Hepatocyte (in vitro differentiated cells): ENCODE measurements at places on chromosomes 7 and 10.
A peak's percentile ranks its signal among the peaks of the same experiment; 100 is the strongest.

DNA sequence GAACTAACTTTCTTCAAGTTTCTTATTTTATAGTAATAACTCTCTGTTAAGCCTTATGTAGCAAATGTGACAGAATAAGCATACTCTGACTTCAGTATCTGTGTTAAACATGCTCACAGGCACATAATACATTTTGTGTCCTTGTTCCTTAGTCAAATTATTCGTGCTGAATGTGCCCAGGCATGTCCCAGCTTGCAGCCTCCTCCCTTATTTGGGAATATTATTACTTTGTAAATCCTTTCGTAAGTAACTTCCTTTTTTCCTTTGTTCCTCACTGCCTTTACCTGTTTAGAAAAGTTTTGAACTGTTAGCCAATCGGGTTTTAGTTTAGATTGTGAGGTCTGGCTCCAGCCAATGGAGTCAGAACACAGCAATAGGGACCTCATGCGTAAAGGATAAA lies 46.9 kb downstream of the GALNT11 start:
- no peak for DNase-seq

DNA sequence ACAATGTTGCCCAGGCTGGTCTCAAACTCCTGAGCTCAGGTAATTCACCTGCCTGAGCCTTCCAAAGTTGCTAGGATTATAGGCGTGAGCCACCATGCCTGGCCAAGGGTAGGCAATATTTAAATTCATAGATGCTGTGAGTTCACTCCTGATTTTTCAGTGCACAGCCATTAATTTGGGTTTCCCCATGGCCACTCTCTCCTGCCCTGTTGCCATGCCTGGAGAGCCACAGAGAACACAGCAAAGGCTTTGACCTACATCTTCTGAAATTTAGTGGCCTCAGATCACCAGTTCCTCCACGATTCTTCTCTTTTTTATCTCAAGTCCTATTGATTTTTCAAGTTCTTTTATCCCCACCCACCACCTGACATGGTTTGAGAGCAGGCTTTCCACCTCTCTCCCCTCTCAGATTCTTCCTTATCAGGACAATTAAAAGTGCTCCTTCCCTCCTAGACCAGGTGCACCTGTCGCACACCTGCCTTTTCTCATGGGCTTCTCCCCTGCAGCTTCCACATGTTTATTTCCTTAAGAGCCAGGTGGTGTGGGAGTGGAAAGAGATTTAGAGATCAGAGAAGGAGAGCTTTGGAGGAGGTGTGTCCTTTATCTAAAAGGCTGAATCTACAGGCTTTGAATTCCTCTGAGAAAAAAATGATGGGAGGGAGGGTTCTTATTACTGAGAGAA lies 123.8 kb downstream of the ADRA2A start:
- DNase-seq, result no peak

DNA sequence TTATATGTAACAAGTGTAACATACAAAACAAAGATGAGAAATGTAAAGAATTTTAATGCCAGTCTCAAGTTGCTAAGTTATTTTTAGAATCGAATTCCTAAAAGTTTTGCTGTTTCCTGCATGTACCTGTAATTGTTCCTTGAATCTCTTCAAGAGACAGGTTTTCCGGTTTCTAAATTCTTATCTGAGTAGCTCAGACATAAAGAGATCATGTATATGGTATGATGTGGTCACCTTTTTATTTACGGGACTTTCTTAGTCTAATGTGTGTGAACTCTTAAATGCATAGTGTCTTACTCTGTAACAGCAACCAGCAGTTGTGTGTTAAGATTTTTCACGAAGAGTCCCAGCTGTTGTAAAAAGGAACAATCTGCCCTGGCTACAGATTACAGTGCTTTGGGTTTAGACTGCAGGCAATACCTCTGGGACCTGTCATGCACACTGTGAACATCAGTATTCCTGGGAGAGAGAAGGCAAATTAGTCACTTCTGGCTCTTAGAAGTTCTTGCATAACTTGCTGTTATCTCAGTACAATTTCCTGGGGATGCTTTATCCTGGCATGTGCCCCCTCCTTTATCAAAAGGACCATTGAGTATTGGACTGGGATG lies 263.4 kb downstream of the BICC1 start:
- DNase-seq, result no peak

GRCh38 chr10:88996927-88997326 lies 6.3 kb downstream of the FAS start:
- no peak for DNase-seq

DNA sequence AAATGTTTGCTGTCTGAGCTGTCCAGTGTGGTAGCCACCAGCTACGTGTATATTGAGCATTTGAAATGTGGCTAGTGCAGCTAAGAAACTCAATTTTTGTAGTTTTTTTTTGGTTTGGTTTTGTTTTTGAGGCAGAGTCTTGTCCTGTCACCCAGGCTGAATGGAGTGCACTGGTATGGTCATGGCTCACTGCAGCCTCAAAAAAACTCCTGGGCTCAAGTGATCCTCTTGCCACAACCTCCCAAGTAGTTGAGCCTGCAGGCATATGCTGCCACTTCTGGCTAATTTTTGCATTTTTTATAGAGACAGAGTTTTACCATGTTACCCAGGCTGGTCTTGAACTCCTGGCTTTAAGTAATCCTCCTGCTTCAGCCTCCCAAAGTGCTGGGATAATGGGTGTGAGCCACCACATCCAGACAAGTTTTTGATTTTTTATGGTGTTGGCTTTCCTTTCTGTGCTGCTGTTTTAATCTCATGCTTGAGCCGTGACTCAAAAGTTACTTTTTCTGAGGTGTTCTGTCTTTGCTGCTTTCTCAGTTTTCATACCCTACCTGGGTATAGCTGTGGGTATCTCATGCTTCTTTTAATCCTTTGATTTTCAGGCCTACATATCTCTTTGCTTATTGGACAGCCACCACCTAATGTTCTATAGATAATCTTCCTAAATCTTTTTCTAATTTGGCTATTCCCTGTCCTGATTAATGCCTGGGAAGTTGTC lies 16.0 kb downstream of the WAC start:
- DNase-seq, result no peak

GRCh38 chr10:113583571-113583970 lies 30.7 kb downstream of the HABP2 start:
- no peak for DNase-seq

DNA sequence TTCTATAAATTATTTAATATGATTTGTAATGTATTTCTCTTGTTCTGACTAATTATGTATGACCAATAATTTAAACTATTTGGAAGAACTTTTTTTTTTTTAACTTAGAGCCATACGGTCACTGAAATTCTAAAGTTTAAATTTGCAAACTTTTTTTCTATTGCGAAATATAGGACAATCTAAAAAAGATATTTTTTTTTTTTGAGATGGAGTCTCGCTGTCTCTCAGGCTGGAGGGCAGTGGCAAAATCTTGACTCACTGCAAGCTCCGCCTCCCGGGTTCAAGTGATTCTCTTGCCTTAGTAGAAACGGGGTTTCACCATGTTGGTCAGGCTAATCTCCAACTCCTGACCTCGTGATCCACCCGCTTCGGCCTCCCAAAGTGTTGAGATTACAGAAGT lies 130.5 kb downstream of the CPED1 start:
- no peak for DNase-seq

GRCh38 chr10:93034426-93034825 lies 26.2 kb upstream of the CYP26C1 start:
- no peak for DNase-seq

DNA sequence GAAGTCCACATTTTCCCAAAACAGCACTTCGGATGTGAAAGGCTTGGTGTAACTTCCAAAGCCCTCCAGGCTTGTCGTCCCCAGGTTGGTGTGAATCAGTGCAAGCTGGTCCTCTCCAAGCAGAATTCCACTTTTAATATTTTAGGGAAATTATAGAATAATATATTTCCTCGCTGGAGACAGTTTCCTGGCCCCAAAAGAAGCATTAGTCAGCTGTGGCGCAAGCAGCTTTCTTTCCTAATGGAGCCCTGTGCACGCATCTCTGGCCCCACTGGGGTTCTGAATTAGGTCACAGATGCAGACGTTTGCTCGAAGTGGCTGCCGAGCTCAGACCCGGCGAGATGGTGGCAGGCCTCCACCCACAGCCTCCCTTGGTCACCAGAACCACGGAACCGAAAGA lies 33.3 kb upstream of the MNX1 start:
- no peak for DNase-seq

- DNase-seq, result peak; percentile 50
These were observed 40.8 kb downstream of the PRPS1L1 start for GRCh38 chr7:17986851-17987250.

DNA sequence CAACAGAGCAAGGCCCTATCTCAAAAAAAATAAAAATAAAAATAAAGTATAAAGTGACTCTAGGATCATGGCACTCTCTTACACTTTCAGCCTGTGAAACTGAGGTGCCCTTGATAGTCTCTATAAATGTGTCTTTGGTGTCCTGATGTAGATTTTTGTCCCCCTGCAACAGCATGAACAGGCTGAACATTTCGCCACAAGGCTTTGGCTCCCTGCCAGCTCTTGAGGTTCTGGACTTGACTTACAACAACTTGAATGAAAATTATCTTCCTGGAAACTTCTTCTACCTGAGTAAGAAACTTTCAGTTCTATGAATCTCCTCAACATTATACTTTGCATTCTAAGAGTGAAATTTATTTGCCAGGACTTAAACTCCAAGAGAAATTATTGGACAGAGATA lies 48.1 kb upstream of the BMS1 start:
- no peak for DNase-seq

- DNase-seq, result no peak
These were observed 6.1 kb upstream of the ZNF438 start for GRCh38 chr10:31037749-31038148.

GRCh38 chr10:77869626-77870420 lies 56.7 kb downstream of the DLG5 start:
- no peak for DNase-seq

GRCh38 chr10:50928190-50928552 lies 42.7 kb upstream of the A1CF start:
- DNase-seq, result no peak

DNA sequence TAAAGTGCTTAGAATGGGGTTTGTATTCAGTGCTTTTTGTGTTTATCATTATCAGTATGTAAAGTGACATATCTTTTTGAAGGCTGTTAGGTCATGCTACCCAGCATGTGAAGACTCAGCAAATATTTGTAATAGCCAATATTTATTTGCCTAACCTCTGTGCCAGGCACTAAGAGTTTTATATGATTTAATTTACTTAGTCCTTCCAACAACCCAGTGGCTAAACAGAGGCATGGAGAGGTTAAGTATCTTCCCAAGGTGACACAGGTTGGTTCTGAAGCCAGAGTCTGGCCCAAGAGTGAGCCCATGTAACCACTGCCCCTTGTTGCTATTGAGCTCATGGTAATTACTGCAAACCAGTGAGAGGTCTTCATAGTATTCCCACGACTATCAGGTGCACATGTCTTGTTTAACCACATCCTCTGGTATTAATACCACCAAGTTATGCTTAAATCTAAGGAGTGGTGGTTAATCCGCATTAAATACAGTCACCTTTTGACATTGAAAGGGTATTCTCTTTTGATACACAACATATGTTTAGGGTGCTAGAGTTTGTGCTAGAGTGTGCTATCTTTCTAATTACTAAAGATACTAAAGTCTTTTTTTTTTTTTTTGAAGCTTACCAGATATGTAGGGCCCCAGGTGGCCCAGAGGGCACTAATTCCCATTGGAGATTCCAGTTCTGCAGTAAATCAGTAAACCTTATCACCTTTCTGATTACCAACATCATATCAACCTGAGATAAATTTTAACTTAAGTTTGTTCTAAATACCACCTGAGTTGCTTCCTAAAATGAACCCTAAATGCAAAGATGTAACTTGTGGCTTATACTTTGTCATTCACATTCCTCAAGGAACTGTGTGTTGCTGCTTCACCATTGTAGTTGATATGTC lies 2.9 kb downstream of the ADD3 start:
- DNase-seq, result no peak

GRCh38 chr7:149735779-149736477 lies 37.5 kb downstream of the ZNF467 start:
- DNase-seq, result no peak

- no peak for DNase-seq
These were observed 288.2 kb downstream of the GLRX3 start for GRCh38 chr10:130424418-130424817.

GRCh38 chr7:101410743-101411507 lies 48.2 kb downstream of the COL26A1 start:
- DNase-seq, result peak; percentile 57

GRCh38 chr10:87608756-87609155 lies 50.9 kb upstream of the PAPSS2 start:
- DNase-seq, result peak; percentile 37

DNA sequence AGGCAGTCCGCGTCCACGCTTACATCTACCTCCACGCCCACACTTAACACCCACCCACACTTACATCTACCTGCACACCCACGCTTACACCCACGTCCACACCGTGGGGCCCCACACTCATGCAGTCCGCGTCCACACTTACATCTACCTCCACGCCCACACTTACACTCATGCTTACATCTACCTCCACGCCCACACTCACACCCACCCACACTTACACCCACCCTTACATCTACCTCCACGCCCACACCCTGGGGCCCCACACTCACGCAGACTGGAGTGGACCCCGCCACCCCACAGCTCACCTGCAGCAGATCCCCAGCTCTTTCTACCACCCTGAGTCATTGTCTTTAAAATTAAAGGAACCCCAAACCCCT lies 32.4 kb upstream of the PWWP2B start:
- peak; percentile 41 for DNase-seq

GRCh38 chr7:113013761-113014449 lies 72.7 kb downstream of the GPR85 start:
- no peak for DNase-seq

DNA sequence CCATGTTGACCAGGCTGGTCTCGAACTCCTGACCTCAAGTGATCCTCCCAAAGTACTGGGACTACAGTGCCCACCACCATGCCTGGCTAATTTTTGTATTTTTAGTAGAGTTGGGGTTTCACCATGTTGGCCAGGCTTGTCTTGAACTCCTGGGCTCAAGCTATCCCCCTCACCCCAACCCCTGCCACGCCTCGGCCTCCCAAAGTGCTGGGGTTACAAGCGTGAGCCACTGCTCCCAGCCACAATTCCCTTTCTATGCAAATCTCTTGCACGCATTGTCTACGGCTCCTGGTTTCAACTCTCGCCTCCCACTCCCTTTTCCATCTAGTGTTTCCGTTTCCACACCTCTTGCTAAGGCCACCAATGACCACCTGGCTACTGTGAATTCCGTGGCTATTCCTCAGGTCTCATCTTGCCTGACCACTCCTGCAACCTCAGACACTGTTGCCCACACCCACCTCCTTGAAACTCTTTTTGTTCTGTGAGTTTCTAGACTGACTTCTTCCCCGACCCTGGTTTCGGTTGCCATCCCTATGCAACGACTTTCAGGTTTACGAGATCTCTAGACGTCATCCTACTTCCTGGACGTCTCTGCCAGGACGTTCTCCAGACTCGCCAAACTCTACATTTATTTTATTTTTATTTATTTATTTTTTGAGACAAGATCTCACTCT lies 3.4 kb downstream of the CLDN3 start:
- no peak for DNase-seq
